Heart right ventricle (tissue), 16 donors: ENCODE measurements at places on chromosomes 12 and 14. TPM values are rescaled to one million over a fixed set of nuclear protein-coding genes. Genes with fewer than 3 reads are reported as not detected.

TUBA1A gene
- 93.9 TPM for total RNA-seq

NTN4 gene
- total RNA-seq = 57.6 TPM

ZFHX2 gene
- 1.3 TPM for total RNA-seq

FLRT2 gene
- 3.8 TPM for total RNA-seq

METTL17 gene
- total RNA-seq = 32.2 TPM

PMCH gene
- total RNA-seq = not detected

DNA sequence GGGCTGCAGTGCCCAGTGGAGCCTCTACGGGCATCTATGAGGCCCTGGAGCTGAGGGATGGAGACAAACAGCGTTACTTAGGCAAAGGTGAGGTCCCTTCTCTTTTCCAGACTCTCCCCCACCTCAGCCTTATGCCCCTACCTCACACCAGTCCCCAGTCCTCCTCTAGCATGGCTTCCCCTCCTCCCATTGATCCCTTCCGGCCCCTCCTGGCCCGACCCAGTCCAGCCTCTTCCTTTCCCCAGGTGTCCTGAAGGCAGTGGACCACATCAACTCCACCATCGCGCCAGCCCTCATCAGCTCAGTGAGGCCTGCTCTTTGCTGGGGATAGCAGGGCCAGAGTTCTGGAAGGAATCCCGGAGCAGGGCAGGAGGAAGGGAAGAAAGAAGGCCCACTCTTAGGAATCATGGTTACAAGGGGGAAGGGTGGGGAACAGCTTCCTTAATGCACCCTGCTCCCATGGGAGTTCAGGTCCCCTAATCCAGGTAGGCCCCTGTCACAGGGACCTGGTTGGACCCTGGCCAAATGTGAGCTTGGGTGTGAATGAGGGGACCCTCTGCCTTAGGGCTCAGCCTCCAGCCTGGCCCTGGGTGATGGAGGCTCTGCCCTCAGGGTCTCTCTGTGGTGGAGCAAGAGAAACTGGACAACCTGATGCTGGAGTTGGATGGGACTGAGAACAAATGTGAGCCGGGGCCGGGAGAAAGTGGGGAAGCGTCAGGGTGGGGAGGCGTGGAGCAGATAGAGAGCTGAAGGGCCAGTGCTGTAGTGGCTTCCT lies 2.2 kb downstream of the ENO2 start:
- no peak for DNase-seq

GRCh38 chr14:32473464-32473855 lies 144.4 kb downstream of the AKAP6 start:
- DNase-seq = peak; percentile 33

DNA sequence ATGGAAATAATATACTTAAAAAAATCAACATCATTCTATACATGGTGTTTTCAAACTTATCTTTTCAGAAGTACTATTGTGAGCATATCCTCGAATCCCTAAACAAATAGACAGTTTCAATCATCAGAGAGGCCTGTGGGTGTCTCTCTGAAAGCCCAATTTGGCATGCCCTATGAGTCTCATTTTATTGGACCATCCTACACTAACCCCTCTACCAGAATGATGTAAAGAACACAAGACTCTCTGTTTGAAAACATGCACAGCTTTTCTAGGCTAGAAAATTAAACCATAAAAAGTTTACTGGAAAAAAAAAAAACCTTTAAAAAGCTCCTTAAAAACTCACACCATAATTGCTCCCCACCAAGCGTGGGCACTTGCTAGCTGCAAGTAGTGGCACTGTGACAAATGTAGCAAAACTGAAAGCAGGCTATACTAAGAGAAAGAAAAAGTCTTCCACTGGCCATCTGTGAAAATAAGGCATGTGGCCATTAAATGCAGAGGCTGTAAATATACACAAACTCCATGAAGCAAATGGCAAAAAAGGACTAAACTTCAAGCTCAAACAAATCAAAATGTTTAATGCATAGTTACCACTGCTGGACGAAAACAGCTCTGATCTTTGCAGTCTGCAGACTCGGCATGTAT lies 394.2 kb downstream of the SOX5 start:
- DNase-seq = no peak

GRCh38 chr14:93092606-93093556 lies 22.8 kb downstream of the ITPK1 start:
- peak; percentile 48 for DNase-seq

- no peak for DNase-seq
Measured at GRCh38 chr12:105347499-105347898, 17.0 kb downstream of the C12orf75 start.

DNA sequence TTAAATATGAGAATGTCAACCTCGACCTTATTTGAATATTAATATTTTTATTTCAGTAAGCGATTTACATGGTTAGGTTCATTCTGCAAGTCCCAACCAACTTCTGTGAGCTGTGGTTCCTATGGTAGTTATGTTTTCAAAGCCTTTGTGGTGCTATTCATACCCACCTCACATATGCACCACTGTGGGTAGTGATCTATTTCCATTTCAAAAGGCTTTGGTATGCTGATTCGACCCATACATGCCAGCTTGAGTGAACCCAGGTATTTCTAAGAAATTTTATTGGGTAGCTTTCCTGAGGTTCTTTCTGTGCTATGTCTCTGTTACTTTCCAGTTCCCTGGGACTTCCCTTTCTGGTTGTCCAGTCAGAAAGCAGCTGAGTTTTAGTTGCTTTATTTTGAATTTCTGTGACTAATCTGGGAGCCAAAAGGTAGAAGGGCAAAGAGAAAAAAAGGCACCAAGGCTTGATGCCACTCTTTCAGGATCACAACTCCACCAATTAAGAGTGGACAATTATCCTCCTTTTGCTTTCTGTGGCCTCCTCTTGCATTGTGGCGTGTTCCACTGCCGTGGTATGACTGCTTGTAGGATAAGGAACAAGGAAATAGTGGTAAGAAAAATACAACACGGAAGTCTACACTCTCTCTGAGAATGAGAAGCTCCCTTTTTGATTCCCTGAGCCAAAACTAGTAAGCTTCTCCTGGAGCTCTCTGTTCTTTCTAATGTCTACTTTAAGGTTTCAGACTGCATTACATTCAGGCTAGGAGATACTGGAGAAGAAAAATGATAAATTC lies 729.1 kb downstream of the NOVA1 start:
- DNase-seq = no peak

- no peak for DNase-seq
Measured at GRCh38 chr12:118023301-118023860, 6.9 kb downstream of the RFC5 start.

DNA sequence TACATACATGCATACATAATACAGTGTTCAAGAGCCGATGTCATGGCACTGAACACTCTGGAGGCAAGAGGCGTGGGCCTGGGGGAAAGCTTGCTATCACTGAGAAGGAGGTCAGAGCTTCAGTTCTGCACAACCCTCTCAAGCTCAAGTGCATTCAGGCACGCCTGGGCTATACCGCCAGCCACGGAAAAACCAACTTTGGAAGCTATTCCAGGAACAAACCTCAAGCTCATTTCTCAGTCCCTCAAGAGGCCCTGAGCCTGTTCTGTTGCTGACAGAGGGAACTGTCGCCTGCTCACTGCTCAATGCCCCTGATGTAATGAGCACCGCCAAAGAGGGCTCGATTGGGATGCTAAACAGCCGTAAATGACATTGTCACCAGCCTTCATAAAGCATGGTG lies 9.2 kb downstream of the NOS1 start:
- DNase-seq = no peak

DNA sequence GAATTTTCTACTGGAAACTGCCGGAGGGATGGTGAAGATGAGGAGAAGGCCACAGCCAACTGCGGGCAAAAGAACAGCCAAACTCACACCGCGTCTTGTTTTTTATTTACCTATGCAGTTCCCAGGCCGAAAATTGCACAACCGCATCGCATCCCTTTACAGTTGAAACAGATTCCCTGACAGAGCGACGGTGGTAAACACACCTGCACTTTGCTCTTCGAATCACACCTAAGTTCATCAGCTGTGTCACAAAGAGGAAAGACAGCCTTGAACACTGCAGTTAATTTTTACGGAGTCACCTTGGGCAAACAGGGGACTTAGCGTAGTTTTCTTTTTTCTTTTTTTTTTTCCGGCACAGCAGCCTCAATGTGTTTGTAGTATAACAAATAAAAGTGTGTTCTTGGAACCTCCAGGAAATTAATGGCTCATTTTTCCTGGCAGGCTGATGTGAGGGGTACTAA lies 272.0 kb upstream of the DIO3 start:
- no peak for DNase-seq

- DNase-seq = no peak
Measured at GRCh38 chr14:78222746-78223145, 52.6 kb downstream of the NRXN3 start.

- DNase-seq = no peak
Measured at GRCh38 chr12:55041345-55042055, 21.7 kb downstream of the NEUROD4 start.

GRCh38 chr12:101747697-101748096 lies 8.4 kb upstream of the SYCP3 start:
- no peak for DNase-seq

DNA sequence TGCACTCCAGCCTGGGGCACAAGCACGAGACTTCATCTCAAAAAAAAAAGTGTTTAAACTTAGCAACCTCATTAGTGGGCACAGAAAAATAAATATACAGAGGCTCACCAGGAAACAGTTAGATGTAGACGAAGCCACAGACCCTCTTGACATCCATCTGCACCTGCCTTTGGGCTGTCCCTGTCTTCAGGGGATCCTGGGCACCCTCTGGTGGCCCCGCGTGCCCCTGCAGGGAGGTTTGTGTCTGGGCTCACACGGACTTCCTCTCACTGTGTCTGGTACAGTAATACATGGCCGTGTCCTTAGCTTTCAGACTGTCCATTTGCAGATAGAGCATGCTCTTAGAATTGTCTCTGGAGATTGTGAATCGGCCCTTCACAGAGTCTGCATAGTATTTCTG lies 916.5 kb downstream of the TMEM121 start:
- DNase-seq = no peak
